ENCODE measurements at places on chromosomes 2 and 18. TPM values are rescaled to one million over a fixed set of nuclear protein-coding genes. Genes with fewer than 3 reads are reported as not detected.

- DNase-seq = no peak
- peaks cover 13% of the 10 kb centered on the region for H3K4me1 ChIP-seq
- peaks cover 4% of the 10 kb centered on the region for H3K36me3 ChIP-seq
- H3K4me3 ChIP-seq = no peak overlapping the region
- H3K27me3 ChIP-seq = no peaks in the 10 kb centered on the region
- H3K27ac ChIP-seq = no peak overlapping the region
Measured at GRCh38 chr2:188529710-188530109, 238.0 kb downstream of the GULP1 start.

GRCh38 chr2:6893876-6894482, 16.4 kb downstream of the RSAD2 start:
- H3K27me3 ChIP-seq = no peaks in the 10 kb centered on the region
- H3K36me3 ChIP-seq = no peaks in the 10 kb centered on the region
- no peak overlapping the region for H3K4me3 ChIP-seq
- DNase-seq = no peak
- no peak overlapping the region for H3K27ac ChIP-seq

DNA sequence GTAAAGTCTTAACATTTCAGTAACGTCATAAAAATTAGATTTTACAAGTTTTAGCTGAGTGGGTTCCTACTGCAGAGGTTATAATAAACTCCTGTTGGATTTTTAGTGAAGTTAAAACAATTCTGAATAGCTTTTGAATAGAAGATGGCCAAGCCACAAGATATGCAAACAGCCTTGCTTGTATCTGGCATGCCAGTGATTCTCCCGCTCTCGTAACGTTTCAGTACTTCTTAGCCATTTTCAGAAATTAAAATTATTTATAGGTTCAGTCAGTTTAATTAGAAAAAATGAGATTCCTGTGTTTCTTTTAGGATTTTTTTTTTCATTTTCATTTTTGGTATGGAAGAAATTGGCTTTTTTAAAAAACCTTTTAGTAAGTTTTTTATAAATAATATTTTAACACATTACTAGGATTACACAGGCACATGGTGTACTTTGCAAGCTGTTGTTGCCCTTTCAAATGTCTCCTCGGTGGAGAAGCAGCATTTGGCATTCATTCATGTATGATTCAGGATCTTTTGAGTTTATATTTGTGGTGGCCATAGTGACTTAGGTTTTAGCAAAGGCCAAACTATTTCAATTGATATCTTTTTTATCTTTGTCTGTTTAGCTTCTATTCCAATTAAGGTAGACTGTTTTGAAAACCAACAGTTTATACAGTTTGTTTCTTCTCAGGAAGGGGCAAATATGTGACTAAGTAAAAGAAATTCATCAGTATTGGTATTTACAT, 30.6 kb upstream of the RND3 start:
- H3K27me3 ChIP-seq = no peaks in the 10 kb centered on the region
- H3K36me3 ChIP-seq = no peaks in the 10 kb centered on the region
- H3K4me3 ChIP-seq = no peak overlapping the region
- no peaks in the 10 kb centered on the region for H3K4me1 ChIP-seq
- no peak overlapping the region for H3K27ac ChIP-seq

DNA sequence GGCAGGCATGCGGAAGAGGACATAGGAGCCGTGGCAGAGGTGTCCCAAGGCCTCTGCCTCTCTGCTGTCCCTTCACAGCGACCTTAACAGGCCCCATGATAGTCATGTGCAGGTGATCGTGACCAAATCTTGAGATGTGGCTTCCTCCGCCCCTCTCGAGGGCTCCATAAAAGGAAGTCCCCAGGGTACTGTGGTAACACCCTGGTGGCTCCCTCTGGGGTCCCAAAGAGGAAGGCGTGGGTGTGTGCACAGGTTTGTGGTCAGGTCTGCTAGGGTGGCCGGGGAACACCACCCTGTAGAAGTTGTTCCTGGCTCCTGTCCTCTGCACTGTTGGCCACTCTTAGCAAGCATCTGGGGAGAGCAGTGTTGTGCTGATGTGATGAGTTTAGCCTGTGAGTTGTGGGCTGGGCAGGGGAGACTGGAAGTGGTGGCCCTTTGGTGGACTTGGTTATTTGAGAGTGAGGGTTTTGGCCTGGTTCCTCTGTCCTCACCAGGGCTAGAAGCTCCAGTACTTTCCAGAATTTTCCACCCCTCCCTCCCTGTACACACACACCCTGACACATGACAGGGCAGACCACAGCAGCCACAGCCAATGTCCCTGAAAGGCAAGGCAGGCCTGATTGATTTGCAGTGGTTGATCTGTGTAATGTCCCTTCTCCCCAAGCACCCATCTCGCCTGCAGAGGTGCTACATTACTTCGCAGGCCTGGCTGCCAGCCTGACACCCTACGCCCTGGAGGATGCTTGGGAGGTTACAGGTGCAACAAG, 68.9 kb upstream of the BOD1L2 start:
- H3K4me3 ChIP-seq = no peak overlapping the region
- no peaks in the 10 kb centered on the region for H3K36me3 ChIP-seq
- H3K27ac ChIP-seq = no peak overlapping the region
- DNase-seq = no peak

- no peaks in the 10 kb centered on the region for H3K36me3 ChIP-seq
- H3K4me3 ChIP-seq = no peak overlapping the region
- H3K4me1 ChIP-seq = no peaks in the 10 kb centered on the region
- H3K27ac ChIP-seq = no peak overlapping the region
Measured at GRCh38 chr2:1491751-1492150, 78.5 kb downstream of the TPO start.

DNA sequence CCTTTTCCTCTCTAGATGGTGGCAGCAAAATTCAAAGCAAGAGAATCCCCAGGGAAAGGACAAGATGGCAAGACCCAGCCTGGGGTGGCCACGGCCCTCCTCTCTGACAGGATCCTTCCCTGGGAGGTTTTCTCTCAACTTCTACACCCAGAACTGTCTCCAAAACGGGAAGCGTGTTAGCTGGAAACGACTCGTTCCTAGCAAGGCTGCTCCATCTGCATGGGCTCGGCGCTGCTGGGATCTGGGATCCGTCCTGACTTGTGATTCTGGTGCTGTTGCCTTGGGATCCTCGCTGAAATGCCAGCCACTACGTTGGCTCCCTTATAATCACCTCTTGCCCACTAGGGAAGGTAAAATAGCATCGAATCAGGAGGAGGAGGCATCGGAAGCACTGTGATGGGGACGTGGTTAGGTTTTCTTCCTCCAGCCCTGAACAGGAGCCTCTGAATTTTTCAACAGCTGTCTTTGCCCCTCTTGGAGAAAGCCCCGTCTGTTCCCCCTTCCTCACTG, 514.8 kb upstream of the MYT1L start:
- no peak for DNase-seq
- no peak overlapping the region for H3K27ac ChIP-seq
- no peaks in the 10 kb centered on the region for H3K4me1 ChIP-seq
- H3K36me3 ChIP-seq = no peaks in the 10 kb centered on the region
- H3K4me3 ChIP-seq = no peak overlapping the region

The DNAJC27 gene
- total RNA-seq = 3.6 TPM

The AQP12B gene
- total RNA-seq = not detected
